ENCODE measurements at places on chromosomes 16 and 17. TPM values are rescaled to one million over a fixed set of nuclear protein-coding genes. Genes with fewer than 3 reads are reported as not detected.

DNA sequence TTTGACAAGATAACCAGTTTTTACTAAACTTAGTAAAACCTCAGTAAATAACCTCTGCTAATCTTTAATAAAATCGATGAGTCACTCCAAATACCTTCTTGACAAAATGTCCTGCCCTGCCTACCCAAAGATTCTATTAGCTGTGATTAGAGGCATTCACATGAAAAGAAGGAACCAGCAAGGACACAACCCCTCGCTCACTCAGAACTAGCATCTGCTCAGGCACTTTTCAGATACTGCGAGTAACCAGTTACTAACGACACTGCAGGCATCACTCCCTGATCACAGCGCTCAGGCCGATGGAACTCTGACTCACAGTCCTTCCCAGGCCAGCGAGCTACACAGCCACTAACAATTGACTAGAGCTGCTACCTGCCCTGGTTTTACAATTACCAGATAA is 24.3 kb downstream of the PELP1 start:
- peak; percentile 81 for DNase-seq

DNA sequence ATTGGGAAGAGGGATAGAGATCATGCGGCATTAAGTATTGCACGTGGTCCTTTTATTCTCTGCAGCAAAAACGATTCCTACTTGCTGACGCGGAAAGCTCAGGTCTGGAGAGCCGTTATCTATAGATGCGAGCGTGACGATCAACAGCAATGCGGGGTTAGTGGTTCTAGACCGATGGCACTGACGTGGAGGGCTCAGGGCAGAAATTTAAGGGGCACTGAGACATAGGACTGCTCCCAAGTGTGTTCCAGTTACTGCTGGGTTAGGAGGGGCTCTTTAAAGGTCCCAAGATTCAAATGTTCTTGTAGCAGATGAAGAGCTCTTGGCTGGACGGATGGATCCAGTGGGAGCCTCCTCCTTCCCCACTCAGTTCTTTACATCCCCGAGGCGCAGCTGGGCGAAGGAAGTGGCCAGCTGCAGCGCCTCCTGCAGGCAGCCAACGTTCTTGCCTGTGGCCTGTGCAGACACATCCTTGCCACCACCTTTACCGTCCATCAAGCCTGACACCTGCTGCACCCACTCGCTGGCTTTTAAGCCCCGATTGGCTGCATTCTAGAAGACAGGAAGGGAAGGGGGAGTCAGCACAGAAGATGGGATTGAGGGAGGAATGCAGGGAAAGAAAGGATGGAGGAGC is 732 bp upstream of the EXOSC6 start:
- DNase-seq = no peak

DNA sequence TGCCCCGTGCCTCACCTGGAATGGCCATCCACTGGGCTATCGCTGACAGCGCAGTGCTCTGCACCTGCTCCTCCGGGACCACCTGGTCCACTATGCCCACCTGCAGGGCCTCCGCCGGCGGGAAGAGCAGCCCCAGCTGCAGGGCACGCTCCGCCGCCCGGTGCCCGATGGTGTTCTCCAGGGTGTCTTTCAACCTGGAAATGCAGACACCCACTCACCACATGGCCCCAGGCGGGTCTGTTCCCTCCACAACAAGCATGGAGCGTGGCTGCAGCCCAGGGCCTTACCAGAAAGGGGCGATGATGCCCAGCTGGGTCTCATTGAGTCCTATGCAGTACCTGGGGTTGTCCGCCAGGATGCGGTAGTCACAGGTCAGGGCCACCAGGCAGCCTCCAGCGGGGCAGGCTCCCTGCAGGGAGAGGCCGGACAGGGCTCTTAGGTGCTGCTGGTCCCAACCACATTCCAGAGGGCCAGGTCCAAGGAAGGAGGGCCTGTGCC is 6.8 kb downstream of the DNASE1L2 start:
- DNase-seq = no peak

The TPPP3 gene
- not detected for total RNA-seq

DNA sequence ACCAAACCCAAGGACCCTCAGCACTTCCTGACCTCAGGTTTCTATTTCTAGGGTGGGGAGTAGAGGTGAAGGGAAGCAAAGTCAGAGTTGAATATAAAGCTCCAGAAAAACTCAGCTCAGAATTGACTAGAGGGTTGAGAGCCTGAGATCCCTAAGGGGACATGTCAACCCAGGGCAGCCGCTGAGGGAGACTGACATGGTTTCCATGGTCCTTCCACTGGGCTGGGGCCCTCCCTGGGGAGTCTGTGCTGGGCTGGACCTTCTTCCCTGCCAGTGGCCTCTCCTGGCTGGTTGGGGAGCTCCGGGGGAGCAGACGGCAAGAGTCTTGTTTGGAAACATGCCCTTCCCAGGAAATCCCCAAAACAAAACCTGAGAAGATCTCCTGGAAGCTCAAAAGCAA is 121.3 kb downstream of the METRNL start:
- no peak for DNase-seq

DNA sequence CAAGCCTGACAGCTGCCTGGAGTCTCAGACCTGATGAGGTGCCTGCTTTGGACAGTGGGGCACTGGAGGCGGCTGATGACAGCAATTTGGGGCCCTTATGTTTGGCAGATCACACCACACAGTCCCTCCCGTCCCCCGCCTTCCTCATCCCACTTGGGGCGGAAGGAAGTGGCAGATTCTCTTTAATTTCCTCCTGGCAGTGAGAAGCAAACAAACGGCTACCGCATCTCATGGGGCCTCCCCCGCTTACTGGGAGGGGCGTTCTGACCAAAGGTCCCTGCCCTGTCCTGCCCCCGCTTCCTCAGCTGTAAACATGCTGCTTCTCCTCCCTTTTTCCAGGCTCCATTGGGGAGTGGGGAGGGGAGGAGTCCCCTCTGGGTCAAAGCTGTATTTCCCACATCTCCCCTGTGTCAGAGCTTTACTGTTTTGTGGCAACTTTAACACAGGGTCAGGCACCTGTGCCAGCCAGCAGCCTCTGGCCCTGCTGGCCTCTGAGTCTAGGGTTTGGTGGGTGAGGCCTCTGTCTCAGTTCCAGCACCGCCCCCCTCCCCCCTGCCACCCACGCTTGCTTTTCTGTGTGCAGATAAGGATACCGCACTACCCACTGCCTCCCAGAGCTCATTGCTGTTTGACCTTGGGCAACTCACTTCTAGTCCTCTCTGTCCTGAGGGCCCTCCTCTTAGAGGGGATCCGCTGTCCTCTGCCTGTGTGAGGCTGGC is 5.4 kb upstream of the NFATC3 start:
- DNase-seq = no peak

The EFCAB5 gene
- 0.07 TPM for total RNA-seq

The NMT1 gene
- 99.2 TPM for total RNA-seq

- DNase-seq = no peak
These were observed 7.2 kb downstream of the CTF1 start for GRCh38 chr16:30903596-30903995.

The PNMT gene
- 1.2 TPM for total RNA-seq

GRCh38 chr16:84864326-84864955 is 44.7 kb downstream of the CRISPLD2 start:
- no peak for DNase-seq

DNA sequence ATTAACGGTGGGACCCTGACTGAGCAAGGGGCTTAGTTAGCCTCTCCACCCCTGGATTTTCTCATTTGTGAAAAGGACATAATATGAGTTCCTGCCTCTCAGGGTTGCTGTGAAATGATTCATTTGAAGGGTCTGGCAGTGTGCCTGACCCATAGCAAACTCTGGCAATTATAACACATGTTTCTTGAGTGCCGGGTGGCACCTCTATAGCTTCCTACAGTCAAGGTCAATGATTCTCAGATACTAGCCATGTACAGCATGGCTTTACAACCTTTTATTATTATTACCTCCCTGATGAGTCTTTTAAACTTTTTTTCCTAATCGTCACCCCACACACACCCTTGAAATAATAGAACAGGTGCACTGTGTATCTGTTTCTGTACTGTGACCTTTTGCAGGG is 42.1 kb downstream of the TMEM114 start:
- no peak for DNase-seq

DNA sequence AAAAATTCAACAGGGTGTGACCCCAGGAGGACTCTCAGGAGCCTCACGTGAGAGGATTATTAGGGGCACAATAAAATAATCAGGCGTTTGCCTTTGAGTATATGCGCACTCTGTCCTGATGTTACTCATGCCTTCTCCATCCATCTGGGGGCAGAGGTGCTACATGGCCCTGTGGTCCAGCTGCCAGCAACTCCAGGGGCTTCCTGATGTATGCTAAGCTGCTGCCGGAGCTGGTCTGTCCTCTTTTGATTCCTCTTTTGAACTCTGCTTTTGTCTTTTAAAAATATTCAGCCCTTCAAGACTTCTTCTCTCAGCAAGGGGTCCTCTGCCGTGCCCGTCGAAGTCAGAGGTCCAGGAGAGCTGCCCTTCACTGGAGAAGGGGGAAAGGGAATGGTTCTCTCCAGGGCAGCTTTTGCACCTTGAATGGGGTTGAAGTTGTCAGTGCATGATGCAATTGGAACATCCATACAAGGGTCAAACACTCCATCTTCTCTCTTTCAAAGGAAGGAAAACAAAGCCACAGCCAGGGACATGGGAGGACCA is 431.4 kb downstream of the SHISA9 start:
- no peak for DNase-seq

GRCh38 chr17:42547698-42548069 is 5.0 kb upstream of the HSD17B1 start:
- no peak for DNase-seq

The USH1G gene
- total RNA-seq = 0.04 TPM

The POLR2A gene
- total RNA-seq = 47.1 TPM

- no peak for DNase-seq
These were observed 18.9 kb upstream of the HYDIN start for GRCh38 chr16:71249399-71249798.

DNA sequence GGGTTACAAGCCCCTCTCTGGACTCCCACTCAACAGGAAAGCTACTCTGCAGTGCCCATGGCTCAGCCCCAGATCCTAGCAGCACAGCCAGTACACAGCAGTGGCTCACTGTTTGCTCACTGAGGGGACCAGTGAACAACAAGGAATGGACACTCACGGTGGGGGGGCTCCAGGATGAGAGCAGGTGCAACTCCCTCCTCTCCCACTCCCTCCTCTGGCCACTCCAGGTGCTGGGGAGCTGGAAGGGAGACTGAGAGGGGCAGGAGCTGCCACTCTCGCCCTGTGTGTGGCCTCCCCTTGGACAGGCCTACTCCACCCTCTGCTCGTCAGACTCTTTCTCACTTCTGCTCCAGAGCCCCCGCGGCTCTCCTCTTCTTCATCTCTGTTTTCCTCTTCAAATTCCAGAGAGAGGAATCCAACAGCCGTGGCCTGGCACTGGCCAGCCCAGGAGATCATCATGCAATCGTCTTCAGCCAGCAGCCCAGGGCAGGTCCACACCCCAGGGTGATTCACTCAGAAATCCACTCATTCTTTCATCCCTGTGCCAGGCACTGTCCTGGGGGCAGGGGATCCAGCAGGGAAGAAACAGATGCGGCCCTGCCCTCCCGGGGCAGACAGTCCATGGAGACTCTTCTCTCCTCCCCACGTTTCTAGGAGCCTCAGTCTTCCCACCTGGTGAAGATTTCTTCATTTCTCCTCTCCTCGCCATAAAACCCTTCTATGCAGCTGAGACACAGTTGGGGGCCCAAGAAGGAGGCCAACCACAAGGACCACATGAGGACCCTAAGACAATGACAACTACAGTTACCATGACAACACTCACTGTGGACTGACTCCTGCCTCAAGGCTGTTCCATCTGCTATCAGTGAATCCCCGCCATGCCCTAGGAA is 30.7 kb downstream of the CFAP20 start:
- DNase-seq = peak; percentile 35

GRCh38 chr16:77499373-77500285 is 64.8 kb upstream of the ADAMTS18 start:
- peak; percentile 42 for DNase-seq

DNA sequence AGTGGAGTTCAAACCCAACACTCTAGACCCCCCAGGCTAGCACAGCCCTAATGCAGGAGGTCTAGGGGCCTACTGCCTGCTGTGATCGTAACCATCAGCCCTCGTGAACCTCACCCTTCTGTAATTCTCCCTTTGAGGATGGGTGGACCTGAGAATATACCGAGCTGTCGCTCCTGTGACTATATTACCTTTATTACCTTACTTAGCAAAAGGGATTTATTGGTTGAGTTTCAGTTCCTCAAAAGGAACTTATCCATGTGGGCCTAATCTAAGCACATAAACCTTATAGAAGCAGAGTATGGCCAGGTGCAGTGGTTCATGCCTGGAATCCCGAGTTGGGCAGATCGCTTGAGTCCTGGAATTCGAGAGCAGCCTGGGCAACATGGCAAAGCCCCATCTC is 19.2 kb upstream of the EMP2 start:
- no peak for DNase-seq

DNA sequence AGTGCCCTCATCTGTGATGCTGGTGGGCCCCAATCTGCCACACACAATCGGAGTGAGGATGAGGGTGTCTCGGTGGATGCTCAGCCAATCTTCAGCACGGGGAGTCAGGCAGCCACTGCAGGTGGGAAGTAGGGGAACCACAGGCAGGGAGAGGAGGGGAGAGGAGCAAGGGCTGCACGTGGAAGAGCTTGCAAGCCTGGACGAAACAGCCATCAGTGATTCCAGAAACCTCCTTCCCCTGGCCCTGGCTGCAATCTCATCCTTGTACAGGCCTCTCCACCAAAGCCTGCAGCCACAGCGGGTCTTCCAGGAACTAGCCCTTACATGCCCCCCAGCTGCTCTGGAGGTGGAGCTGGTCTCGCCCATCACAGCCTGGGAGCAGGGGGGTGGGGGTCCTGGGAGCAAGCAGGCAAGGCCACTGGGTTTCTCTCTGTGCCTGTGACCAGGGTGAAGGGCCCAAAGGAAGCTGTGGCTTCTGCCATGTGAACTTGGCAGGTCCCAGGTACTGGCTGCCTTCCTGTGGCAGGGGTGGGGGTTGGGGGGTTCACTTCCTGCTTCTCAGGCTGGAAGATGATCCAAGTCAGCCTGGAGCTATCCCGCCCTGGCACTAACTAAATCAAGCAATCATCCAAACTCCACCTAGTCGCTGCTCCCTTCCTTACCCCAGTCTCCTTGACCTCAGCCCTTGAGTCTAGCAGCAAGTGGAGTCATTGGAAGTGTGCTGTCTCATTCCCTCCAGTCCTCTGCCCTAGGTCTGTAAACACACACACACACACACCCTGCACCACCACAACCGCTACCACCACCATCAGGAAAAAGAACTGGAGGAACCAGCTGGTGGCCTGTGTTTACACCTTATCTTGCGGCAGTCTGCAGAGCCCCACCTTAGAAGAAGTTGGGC is 29.4 kb upstream of the MLKL start:
- DNase-seq = peak; percentile 50

The OR2C1 gene
- not detected for total RNA-seq

The HOXB8 gene
- not detected for total RNA-seq

DNA sequence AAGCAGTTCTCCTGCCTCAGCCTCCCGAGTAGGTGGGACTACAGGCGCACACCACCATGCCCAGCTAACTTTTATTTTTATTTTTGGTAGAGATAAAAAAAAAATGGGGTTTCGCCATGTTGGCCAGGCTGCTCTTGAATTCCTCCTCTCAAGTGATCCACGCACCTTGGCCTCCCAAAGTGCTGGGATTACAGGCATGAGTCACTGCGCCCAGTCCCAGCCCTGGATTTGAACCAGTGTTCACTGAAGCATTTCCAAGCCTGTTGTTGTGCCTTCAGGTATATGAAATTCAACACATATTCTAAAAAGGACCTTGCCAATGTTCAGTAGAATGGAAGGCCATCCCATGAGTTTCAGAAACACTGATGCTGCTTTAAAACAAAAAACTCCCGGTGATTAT is 165.3 kb downstream of the SLC39A11 start:
- DNase-seq = no peak

- peak; percentile 63 for DNase-seq
These were observed 22.7 kb downstream of the MYO1D start for GRCh38 chr17:32854207-32854606.

All from PC-3 (cell line).